Amniotic epithelial cell (primary cell): ENCODE measurements at places on chromosomes 1 and 21.
A peak's percentile ranks its signal among the peaks of the same experiment; 100 is the strongest.

DNA sequence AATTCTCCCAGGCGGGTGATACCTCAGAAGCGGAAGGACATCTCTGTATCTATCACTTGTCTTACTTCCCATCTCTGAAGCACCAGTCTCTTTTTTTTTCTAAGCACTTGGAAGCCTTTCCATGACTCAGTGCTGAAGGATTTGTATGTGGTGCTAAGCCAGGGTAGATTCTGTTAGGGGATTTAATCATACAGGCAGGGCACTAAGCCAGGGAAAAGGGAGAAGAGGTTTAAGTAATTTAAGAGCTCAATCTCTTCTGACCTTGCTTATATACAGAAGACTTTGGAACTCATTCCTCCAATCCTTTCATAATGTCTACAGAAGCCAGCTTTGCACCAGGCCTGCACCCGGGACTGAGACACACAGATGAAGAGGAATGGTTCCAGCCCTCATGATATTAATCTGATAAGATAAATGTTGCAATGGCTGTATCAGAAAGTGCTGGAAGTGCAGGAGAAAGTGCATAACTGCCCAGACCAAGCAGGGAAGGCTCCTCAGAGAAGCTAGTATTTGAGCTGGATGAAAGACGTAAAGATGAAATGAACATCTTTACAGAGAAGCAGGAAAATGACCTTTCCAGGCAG, 11.0 kb downstream of the FAM163A start:
- peak; percentile 95 for DNase-seq

- DNase-seq: no peak
Observed at GRCh38 chr1:244376126-244376525, 75.6 kb downstream of the ADSS2 start.

DNA sequence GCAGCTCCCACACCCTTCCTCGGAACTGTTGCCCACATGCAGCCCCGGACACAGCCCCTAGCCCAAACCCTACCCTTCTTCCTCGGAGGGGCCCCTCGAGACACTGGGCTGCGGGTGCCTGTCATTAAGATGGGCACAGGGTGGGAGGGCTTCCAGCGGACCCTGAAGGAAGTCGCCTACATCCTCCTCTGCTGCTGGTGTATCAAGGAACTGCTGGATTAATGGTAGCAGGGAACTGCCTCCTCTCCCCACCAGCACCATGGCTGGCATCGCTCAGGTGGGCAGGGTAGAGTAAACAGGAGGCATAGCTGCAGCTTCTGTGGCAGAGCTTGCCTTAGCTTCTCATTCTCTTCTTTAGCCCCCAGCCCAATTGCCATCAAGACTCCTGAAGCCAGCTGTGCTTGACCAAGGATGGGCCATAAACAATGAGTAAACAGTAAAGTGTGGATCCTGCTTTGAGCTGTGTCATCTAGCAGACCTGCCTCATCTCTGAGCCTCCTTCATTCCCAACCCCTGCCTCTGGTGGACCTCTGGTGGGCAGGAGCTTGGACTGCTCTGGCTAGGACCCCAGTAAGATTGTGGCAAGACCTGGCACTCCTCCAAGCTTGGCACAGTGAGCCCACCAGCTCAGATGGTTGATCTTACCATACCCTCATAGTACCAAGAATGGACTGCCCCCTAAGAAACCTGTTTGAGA, at the start of gene LENEP:
Gene LENEP, plus strand, starts transcription at position 15 of the 697 bp plus-strand sequence. Its CDS starts 22 bp downstream, at position 37.
- no peak for DNase-seq

GRCh38 chr1:161706482-161707347, at the start of gene FCRLA:
FCRLA (plus strand) TSS chr1:161707229; CDS start chr1:161707265, 36 bp downstream.
- DNase-seq: peak; percentile 84

GRCh38 chr21:38660333-38661196, 145.2 kb upstream of the ETS2 start:
- DNase-seq: no peak

DNA sequence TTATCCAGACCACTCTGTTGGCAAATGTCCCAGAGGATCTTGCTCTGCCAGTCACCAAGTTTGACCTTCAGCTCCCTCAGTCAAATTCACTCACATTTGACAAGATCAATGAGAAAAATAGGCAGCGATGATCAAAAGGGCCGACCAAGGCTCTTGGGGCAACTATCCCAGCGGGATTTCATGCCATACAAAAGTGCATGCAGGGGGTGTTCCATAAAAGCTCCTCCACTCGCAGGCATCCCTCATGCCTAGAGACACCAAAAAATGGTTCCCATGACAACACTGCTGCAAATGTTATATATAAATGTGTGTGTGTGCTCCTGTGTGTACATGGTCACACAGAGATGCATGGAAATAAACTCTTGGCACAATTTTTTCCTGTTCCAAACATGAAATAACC, 16.2 kb upstream of the EIF4G3 start:
- no peak for DNase-seq

DNA sequence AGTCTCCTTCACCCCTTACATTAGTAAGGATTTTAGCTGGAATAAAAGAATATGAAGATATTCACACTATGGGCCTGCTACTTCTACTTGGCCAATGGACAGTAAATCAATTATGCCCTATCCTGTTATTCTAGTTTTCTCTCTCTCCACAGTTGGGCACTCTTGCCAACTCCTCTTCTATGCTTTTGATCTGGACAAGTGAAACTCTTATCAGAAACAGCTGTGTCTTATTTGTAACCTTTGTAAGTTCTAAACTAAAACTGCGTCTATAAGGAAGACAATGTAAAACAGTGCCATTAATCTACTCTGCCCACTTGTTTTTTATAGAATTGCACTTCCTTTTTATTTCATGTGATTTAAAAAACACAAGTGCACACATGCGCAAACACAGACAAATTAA, 244.0 kb upstream of the DMRTA2 start:
- no peak for DNase-seq

- DNase-seq: no peak
Observed at GRCh38 chr1:24441996-24442668, 26.5 kb downstream of the NIPAL3 start.

DNA sequence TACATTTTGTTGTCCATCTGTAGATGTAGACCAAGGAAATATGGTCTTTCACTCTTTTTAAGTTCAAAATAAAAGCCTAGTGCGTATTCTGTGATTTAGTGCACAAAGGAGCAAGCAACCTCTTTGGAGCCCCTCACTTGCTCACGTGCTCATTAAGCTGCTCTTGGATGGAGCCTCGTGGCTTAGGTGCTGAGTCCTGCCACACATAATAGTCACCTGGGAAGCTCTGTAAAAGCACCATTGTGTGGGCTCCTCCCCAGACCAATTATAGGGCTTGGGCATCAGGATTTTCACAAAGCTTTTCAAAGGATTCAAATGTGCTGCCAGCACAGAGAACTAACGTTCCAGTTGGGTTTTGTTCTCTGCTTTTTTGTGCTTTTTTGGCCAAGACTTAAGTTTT, 85.0 kb downstream of the PCP4 start:
- DNase-seq: no peak

- no peak for DNase-seq
Observed at GRCh38 chr1:201253411-201253810, 29.9 kb upstream of the PKP1 start.

GRCh38 chr1:23558140-23558871, 995 bp downstream of the ID3 start:
- peak; percentile 53 for DNase-seq

GRCh38 chr1:41411229-41411628, 50.0 kb downstream of the FOXO6 start:
- DNase-seq: no peak

GRCh38 chr1:12447307-12447706, 170.7 kb downstream of the DHRS3 start:
- DNase-seq: peak; percentile 94

DNA sequence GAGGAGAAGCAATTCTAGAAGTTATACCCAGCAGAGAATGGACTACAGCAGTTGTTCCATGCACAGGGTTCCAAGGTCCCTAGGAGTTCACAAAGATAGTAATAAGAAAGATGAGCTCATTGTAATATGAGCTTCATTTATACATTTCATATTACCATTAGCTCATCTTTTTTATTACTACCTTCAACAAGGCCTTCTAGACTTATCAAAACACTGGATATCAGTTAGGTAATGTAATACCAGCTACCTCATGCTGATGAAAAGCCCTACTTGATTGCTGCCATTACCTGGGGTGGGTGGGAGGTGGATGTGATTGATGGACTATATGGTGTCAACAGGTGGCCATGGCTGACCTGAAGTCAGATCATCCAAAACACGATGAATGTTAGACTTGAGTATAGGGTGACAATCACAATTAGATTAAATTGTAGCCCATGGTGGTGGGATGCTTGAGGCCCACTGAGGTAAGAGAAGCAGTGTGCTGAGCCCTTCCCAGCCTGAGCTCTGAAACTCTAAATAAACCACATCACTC, 34.1 kb downstream of the SPATA46 start:
- no peak for DNase-seq
